ENCODE measurements at places on chromosomes 1 and 21. TPM values are rescaled to one million over a fixed set of nuclear protein-coding genes. Genes with fewer than 3 reads are reported as not detected.

- no peak for DNase-seq
These were observed 8.4 kb downstream of the ADARB1 start for GRCh38 chr21:45082736-45083135.

Gene TMEM269
- 0.05 TPM for total RNA-seq

DNA sequence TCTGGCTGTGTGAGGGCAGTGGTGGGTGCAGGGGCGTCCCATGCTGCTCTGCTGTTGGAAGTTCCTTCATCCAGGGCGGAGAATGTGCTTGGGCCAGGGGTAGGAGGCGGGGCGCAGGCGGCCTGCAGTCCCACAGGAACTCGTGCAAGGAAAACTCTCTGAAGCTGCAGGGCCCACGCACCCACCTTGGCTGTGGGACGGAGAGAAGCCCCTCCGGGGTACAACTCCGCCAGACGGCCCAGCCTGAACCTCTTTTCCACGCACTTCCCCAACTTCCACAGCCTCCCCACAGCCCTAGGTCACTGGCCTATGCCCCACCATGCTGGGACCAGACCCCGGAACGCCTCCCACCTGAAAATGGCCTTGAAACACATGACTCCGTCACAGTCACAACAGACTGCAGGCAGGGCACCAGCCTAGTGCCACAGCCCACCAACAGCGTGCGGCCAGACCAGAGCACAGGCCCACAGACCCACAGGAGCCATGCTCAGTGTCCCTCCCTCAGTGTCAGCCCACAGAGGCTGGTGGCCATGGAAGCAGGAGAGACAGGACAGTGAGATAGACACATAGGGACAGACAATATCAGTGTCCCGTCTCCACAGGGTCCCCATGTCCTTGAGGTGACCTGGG, 47.8 kb downstream of the WNT9A start:
- peak; percentile 31 for DNase-seq

- no peak for DNase-seq
These were observed 29.0 kb downstream of the POU2F1 start for GRCh38 chr1:167249702-167250101.

DNA sequence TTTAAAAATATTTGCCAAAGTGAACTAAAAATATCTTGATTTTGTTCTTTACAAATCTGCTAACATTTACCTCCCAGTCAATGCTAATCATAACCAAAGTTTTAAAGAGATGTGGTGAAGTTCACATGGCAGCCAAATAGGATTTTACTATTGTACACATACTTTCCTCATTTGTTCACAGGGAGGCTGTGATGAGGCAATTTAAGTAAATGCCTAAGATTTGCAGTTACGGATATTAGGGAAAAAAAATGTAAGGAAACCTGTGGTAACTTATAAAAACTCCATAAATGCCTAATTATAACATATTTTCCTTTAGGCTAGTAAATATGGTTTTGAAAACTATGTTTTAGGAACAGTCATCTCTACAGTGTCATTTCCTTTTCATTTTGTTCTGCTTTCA, 32.4 kb downstream of the RGS5 start:
- DNase-seq, result no peak

DNA sequence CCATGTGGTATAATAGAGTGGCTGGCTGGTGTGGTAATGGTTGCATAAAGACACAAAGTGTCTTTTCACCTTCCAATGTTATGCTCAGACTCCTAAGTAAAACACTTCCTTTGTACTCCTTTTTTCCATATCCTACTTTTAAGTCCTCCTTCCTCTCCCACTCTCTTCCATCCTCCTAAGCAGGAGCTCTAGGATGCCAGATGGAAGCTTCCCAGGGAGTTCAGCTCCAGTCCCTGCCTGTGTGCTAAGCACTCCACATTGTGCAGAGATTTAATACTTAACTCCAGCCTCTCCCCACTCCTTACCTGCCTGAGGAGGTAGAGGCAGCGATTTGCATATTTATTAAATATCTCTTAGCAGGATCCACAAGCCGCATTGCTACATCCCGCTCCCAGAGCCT, 60.5 kb upstream of the IGSF21 start:
- no peak for DNase-seq

- DNase-seq, result no peak
These were observed 13.1 kb upstream of the PSMG1 start for GRCh38 chr21:39196310-39196709.

- DNase-seq, result peak; percentile 52
These were observed 403 bp upstream of the C1orf122 start for GRCh38 chr1:37807220-37807554.

DNA sequence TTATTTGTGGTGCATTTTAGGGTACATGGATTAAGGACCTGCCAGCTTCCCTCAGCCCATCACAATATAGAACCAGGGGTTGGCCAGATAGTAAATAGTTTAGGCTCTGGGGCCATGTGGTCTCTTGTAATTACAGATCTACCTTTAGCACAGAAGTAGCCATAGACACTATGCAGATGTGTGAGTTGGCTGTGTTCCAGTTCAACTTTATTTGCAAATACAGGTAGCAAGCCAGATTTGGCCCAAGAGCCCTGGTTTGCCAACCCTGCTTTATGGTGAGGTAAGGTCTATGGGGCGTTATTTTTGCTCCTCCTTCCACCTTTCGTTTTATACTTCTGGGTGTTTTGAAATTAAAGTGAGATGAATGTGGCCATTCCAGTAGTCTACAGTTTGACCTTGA, 48.7 kb downstream of the MRPS6 start:
- DNase-seq, result no peak

DNA sequence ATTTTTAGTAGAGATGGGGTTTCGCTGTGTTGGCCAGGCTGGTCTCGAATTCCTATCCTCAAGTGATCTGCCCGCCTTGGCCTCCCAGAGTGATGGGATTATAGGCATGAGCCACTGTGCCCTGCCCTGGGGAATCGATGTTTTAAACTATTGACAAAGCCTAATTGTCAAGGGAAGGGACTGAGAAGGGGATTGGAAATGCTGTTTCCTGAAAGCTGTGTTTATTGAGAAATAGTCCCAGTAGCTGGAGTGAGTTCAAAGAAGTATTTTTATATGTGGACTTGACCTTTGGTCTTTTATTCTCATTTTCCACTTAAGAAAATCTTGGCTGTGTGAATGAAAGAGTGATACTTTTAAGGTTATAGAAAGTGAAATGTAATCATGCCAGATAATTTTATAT, 47.5 kb downstream of the KIF1B start:
- peak; percentile 20 for DNase-seq

GRCh38 chr1:223227031-223227430, 84.0 kb upstream of the TLR5 start:
- DNase-seq, result no peak

DNA sequence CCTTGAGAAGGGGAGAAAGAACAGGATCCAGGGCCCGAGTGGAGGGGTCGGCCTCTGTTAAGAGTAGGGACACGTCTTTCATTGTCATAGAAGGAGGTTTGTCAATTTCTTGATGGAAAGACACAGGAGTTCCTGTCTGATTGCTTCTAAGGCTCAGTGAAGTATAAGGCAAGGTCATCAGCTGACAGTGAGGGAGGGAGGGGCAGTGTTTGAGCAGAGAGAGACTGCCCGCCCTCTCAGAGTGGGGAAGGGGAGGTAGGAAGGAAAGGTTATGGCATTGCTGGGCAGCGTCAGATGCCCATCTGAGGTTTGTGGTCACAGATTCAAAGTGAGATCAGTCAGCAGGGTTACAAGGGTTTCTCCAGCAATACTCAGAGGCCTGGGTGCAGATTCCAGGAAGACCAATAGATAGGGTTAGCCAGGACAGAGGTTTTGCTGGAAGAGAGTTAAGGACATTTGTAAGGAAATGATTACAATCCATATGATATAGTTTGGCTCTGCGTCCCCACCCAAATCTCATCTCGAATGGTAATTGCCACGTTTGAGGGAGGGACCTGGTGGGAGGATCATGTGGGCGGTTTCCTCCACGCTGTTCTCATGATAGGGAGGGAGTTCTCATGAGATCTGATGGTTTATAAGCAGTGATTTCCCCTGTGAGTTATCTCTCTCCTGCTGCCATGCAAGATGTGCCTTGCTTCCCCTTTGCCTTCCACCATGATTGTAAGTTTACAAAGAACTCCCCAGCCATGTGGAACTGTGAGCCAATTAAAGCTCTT, 127.2 kb upstream of the GJB5 start:
- no peak for DNase-seq

Gene VSIG8
- total RNA-seq, result not detected

Gene PBX1
- total RNA-seq, result 39.0 TPM

DNA sequence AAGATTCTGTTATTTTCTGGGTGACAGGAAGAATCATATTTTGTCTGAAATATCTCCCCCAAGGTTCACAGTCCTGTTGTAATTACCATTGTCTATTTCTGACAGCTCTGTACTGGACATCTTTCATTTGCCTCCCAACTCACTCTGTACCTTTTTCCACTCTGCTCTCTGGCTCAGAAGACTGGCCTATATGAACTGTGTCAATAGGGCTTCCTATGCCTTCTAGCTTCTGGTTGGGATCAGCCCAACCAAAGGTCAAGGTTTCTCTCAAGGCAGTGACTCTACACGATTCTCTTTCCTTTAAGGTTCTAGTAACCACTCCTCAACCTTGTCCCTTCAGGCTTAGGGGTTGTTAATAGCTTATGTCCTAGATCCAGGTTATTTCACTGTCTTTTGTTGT, 17.5 kb downstream of the KLHL12 start:
- DNase-seq, result no peak

Gene CYP4B1
- total RNA-seq, result not detected

- DNase-seq, result no peak
These were observed 19.5 kb upstream of the UQCRHL start for GRCh38 chr1:15826810-15827507.

Gene CD1C
- total RNA-seq, result not detected

Gene SLC35F3
- total RNA-seq, result not detected

Gene ERI3
- 64.8 TPM for total RNA-seq

Gene CHML
- total RNA-seq, result 22.4 TPM

GRCh38 chr21:44706026-44706705, 5.2 kb downstream of the TSPEAR start:
- no peak for DNase-seq

- no peak for DNase-seq
These were observed 126.0 kb downstream of the NR5A2 start for GRCh38 chr1:200153277-200154055.

GRCh38 chr1:201266774-201267173, 16.5 kb upstream of the PKP1 start:
- DNase-seq, result no peak

GRCh38 chr1:96367791-96368190, 353.8 kb upstream of the PTBP2 start:
- no peak for DNase-seq

GRCh38 chr1:92459871-92460320, 26.8 kb downstream of the GFI1 start:
- DNase-seq, result no peak
